ENCODE measurements at places on chromosomes 4 and X.

DNA sequence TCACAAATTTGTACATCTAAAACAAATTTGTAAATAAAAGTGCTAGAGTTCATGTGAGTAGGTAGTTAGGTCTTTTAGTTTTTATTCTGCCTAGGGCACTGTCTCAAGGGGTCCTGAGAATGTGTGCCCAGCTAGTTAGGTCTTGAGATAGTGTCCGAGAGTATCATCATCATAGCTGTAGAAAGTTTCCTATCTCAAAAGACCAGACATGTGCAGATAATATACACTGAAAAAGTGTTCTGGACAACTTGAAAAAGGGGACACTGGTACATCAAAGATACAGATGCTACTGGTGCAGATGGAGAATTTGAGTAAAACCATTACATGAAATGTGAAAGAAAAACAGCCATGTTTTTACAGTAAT lies 1.8 kb upstream of the ZCCHC4 start:
- no peak for DNase-seq

DNA sequence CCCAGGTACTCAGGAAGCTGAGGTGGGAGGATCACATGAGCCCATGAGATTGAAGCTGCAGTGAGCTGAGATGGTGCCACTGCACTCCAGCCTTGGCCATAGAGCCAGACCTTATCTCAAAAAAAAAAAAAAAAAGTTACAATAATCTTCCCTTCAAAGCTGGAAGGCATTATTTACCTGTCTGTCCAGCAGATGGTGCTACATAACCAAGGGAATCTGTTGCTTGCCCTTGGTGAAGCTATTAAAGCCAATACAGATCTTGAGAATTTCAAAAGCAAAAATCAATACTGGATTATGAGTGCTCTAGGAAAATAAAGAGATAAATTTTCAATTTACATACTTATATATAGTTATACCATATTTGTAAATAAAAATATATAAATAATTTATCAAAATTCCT lies 25.9 kb downstream of the PKD2 start:
- peak; percentile 10 for DNase-seq

- no peak for DNase-seq
Observed at GRCh38 chr4:34191443-34191842, 2052.9 kb downstream of the ARAP2 start.

DNA sequence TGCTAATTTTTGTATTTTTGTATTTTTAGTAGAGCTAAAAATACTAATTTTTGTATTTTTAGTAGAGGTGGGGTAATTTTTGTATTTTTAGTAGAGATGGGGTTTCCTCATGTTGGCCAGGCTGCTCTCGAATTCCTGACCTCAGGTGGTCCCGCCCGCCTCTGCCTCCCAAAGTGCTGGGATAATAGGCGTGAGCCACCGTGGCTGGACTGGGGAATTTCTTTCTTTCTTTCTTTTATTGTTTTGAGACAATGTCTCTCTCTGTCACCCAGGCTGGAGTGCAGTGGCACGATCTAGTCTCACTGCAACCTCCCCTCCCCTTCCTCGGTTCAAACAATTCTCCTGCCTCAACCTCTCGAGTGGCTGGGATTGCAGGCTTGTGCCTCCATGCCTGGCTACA lies 83.0 kb downstream of the FAM193A start:
- no peak for DNase-seq

DNA sequence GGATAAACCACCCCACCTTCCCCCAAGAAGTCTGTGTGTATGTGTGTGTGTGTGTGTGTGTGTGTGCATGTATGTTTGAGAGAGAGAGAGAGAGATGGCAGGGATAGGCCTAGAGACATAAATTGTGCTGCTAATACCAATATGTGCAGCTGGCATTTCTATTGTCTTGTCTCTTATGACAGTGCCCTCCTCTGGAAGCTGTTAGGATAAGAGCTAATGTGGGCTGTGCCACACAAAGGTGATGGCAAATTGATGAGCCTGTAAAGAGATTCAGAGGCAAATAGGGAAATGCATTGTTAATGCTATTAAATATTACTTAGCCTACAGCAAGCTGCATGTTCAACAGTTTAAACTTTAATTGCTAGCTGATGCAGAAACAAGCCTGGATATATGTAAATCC lies 332.0 kb downstream of the NKX6-1 start:
- DNase-seq, result no peak

- DNase-seq, result no peak
Observed at GRCh38 chrX:9392445-9392844, 72.4 kb upstream of the TBL1X start.

- peak; percentile 75 for DNase-seq
Observed at GRCh38 chr4:48269861-48270522, 354 bp upstream of the TEC start.

DNA sequence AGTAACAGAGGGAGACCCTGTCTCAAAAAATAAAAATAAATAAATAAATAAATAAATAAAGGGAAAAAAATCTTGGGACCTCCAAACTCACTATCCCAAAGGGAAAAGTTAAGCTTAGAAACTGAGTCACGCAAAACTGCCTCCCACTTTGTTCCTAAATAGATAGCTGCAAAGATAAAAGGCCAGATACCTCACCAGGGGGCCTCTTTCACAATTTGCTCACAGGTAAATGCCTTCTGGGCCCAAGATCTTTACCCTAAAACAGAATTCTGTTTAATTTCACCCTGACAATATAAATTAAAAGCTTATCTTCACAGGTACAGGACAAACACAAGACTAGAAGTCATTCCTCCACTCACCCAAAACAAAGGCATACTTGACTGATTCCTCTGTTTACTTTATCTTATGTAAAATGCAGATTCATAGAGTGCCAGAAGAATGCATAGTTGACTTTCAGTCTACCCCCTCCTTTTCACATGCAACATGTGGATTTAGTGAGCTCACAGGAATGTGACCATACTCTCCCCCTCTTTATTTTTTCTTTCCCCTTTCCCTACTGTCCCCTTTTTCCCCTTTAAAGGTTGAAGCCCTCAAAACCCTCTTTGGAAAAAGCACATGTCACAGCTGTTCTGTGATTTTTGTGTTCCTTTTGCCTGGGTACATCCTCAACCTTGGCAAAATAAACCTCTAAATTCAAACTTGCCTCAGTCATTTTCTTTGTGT lies 23.4 kb downstream of the ELF2 start:
- no peak for DNase-seq

Measured in activated CD8-positive, alpha-beta memory T cell treated with anti-CD3 and anti-CD28 coated beads for 4 hours (primary cell).